CD4-positive, alpha-beta T cell treated with Interleukin-2 at 100 ng/mL for 4 hours (primary cell): ENCODE measurements at places on chromosomes 7 and 10.

- no peak for DNase-seq
Observed at GRCh38 chr7:79434867-79435266, 18.6 kb downstream of the MAGI2 start.

DNA sequence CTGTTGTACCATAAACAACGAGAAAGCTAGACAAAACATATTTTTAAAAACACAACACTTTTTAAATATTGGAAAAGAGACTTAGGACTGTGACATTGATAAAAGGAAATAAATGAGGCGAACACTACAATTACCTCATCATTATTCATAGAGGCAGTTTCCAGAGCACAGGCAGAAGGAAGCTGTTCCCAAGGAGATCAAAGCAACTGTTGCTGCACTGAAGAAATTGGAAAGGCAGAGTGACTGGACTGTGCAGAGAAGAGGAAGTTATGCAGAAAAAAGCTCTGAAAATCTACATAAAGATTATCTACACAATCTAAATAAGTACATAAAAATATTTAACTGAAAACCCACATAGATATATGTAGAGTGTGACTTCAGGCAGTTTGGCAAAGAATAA lies 32.8 kb downstream of the MYO3A start:
- no peak for DNase-seq

DNA sequence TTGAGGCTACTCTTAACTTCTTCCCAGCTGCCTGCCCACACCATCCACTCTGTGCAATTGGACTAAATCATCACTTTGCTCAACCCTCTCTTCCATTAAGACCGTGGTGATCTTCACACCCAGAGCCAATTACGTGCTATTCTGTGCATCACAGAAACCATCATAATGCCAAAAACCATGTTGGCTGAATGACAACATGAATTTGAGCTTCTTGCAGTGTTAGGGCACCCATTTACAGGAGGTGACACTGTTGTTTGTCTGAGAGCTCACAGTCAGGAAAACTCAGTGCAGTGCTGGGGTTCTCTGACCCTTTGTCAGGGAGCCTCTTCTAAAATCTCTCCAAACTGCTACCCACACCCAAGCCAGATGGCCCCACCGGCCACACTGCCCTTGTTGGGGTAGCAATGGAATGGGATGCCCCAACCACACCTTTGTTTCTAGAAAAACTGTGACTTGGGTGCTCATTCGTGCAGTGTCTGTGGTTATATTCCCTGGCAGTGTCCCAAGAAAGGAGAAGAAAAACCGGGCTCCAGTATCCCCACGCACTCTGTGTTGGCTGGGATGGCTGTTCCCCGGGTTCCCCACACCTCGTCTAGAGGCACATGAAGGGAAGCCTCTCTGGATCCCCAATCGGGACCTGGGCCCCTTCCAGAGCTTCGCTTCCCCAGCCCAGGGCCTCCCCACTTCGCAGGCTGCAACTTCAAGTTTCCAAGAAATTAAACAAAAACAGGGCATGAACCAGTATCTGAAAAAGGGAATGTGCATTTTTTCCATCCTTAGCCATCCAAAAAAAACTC lies 2.0 kb upstream of the TNS3 start:
- no peak for DNase-seq

DNA sequence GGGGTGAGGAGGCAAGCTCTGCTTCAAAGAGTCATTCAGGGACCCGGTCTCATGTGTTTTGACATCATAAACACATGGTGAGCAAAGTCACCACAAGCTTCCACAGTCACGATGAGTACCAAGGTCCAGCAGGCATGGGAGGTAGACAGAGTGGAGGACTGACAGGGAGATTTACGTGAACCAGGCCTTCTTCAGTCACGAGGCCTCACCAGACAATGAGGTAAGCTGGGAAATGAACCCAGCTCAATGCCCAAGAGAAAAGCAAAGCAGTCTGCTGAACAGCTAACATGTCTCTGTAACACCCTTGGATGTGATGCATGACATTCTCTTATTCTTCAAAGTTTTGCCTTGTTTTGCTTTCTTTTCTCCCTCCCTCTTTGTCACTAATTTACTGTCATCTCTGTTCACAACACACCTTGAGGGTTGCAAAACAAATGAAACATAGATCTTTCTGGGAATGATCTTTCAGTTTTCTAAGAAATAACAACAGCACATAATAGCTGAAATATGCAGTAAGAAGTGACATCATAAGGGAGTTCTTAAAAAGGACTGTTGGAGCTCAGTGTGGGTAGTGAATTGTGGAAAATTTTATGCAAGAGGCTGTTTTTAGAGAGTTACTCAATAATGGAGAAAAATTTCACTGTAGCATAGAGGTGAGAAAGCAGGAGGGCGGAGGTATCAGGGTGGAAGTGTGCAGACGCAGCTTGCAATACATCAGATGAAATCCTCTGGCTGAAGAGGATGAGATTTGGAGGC lies 9.0 kb downstream of the PPP1R17 start:
- no peak for DNase-seq

- no peak for DNase-seq
Observed at GRCh38 chr7:120617275-120617674, 240.7 kb downstream of the TSPAN12 start.

- no peak for DNase-seq
Observed at GRCh38 chr10:68598978-68599770, 39.0 kb downstream of the TET1 start.

DNA sequence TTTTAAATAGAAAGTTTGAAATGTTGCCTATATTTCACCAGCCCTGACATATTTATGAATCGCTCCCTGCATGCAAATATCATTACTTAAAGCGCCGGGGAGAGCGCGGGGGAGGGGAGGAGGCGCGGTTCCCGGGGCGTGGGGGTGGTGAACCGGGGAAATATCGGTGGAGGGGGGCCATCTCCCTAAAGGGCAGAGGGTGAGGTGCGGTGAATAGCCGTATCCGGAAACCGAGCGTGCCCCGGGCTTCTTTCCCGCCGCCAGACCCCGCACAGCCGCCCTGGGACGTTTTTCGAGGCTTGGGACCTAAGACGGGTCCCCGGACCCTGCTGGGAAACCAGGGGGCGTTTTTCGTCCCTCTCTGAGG lies 6.9 kb upstream of the ZNF503 start:
- DNase-seq, result no peak

DNA sequence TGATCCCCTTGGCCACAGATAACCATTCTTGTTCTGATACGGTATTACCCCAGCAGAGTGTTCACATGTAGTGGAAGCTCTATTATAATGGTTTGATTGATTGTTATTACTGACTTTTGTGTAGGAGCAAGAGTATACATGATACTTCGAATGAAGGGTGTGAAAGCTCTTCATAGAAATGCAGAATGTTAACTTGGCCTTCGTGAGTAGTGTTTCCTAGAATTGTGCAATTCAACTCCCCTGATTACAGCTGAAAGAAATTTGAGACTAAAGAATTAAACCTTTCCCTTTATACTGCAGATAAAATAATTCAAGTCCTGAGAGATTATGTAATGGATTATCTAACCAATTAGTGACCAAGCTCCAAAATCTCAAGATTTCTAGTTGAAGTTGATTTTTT lies 38.2 kb downstream of the MKLN1 start:
- DNase-seq, result no peak

- no peak for DNase-seq
Observed at GRCh38 chr7:156480671-156481070, 159.9 kb upstream of the RNF32 start.

DNA sequence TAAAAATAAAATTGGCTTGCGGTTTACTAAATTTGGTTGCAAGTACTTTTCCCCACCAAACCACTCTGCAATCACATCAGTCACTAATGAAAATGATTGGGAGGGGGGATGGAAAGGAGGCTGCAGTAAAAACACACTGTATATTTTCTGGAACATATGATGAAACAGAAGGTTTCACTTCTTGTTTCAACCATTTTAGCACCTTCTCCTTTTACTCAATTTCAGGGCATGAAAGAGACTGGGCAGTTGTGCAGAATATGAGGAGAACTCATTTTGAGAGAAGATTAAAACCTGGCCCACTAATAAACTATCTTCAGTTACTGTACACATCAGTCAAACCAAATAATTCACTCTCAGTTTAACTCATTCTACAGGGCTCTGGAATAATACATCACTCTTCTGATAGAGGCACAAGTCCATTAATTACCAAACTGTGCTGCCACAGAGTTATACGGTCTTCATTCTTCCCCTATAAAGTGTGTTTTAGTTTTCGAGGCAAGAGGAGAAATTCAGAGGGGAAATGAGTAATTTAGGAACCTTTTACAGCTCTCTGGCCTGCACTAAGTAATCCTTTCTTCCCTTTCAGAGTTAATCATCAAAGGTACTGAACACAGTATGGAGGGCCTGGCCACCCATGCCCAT lies 25.5 kb downstream of the JAZF1 start:
- DNase-seq, result peak; percentile 24

DNA sequence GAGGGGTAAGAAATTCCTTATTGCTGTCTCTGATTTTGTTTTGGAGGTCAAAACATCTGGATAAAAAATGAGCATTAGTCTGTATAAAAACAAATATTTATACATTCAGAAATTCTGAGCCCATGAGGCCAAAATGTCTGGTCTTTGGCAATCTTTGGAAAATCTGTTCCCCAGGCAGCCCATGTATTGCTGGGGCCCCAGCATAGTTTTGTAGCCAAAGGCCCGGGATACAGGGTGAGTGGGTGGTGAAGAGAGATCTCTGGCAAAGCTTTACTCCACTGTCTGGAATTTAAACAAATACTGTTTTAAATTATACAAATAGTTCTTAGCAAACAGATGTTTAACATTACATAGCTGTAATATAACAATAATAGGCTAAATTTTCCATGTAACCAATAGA lies 134.7 kb upstream of the GALNT17 start:
- DNase-seq, result no peak

GRCh38 chr10:74086317-74086716 lies 64.3 kb downstream of the AP3M1 start:
- no peak for DNase-seq

- no peak for DNase-seq
Observed at GRCh38 chr7:52030722-52031121, 714.1 kb upstream of the COBL start.

DNA sequence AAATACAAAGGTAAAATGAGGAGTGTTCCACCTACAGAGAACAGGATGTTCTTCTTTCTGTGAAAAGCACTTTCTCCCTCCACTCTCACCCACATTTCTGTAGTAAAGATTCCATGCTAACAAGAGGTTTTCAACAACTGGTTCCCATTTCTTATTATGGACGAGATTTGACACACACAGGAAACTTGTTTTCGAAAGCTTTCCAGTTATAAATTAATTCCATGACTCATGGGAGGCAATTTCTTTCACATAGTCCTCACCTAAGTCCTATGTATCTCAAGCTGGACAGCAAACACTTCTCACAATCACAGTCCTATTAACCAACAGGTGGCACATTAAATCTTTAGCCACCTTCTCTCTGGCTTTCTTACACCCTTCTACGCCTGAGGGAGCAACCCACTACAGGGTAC lies 24.5 kb downstream of the RAPGEF5 start:
- DNase-seq, result no peak

- no peak for DNase-seq
Observed at GRCh38 chr7:26091933-26092332, 60.1 kb upstream of the NFE2L3 start.

DNA sequence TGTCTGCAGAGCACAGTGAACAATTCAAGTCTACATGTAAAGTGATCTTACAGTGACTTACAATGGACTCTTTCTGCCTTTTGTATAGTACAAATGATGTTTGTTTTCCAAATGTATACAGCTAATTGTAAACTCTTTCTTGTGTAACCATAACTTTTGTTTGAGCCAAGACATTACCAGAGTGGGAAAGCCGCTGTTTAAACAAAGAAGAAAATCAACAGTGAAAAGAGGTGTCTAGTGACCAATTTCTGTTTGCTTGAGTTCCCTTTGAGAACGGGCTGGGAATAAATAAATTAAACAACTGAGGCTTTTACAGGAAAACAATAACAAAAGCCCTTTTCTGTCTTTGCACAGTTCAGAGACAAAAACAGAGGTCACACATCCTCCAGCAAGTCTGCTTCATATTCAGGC lies 1163.4 kb downstream of the CNTNAP2 start:
- no peak for DNase-seq

GRCh38 chr10:22712211-22712955 lies 2.0 kb downstream of the PIP4K2A start:
- DNase-seq, result peak; percentile 54

- DNase-seq, result no peak
Observed at GRCh38 chr10:13904064-13904463, 317.3 kb downstream of the PRPF18 start.

GRCh38 chr10:133555521-133555920 lies 9.9 kb downstream of the SYCE1 start:
- no peak for DNase-seq

- no peak for DNase-seq
Observed at GRCh38 chr10:82335831-82336230, 460.8 kb downstream of the NRG3 start.

- DNase-seq, result no peak
Observed at GRCh38 chr10:16699435-16700057, 117.7 kb downstream of the RSU1 start.
